ENCODE measurements at places on chromosomes 6 and 20.

DNA sequence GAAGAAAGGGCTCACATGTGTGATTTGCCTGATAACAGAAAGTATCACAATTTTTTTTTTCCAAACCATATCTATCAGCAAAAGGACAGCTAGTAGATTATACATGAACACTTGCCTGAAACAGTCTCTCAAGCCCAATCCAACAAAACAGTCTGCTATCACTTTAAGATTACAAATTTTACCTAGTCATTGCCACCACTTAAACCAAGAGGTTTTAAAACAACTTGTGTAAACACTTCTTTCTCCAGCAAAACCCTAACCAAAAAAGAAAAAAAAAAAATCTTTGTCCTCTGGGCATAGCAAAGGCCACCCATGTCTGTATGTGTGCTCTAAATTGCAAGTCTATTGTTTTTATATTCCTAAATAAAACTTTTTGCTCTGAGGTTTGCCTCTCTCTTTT is 1568.4 kb downstream of the GRIK2 start:
- DNase-seq = no peak

DNA sequence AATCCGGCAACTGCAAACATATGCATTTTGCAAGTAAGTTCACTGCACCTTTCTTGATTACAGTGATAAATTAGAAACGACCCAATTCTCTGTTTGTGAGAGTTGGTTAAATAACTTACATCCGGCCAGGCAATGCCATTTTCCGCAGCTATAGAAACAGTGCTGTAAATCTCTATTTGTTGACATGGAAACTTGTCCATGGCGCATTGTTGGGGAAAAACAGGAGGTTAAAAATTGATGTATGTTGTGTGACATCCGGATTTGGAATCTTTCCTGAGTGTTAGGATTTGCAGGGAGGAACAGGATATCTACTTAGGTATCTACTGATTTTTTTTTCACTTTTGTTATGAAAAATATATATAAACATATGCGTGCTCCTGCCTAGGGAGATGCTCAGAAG is 66.5 kb downstream of the DLGAP4 start:
- DNase-seq = no peak

DNA sequence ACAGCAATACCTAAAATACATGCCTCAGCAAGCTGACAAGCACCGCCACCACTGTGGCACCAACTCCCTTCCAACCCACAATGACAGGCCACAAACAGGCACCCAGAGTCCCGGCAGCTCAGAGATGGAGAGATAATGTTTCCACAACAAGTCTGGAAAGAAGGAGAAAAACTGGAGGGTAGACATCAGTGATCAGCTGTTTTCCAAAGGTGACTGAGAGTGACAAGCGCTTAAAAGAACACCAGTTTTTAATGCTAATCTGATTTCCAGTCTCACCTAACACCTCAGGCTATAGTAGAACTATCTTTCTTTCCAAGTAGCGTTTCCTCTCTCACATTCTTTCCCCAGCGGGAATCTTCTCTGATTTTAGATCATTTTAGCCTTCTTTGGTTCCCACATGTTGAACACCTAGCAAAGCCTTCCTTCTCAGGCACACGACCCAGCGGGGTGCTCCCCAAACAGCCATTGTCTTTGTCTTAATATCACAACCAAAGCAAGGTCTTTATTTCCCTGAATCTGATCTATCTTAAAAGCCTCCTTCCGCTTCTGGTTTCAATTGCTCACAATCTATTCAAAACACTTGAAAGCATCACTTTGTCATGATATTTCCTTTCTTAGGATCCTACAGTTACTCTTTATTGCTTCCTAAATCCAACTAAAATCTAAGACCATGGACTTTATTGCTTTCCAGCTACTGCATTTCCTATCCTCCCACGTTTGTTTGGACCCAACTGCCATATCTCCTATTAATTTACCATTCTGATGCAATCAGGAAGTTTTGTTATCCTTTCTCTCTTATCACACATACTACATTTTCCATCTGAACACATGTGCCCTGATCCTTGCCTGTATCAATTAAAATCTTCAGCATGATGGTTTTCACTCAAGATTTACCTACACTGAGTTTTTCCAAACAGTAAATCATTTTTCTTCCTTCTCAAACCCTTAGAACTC is 282.7 kb downstream of the ADGB start:
- no peak for DNase-seq

- peak; percentile 96 for DNase-seq
Measured at GRCh38 chr6:63904650-63905248, 269.1 kb downstream of the PHF3 start.

DNA sequence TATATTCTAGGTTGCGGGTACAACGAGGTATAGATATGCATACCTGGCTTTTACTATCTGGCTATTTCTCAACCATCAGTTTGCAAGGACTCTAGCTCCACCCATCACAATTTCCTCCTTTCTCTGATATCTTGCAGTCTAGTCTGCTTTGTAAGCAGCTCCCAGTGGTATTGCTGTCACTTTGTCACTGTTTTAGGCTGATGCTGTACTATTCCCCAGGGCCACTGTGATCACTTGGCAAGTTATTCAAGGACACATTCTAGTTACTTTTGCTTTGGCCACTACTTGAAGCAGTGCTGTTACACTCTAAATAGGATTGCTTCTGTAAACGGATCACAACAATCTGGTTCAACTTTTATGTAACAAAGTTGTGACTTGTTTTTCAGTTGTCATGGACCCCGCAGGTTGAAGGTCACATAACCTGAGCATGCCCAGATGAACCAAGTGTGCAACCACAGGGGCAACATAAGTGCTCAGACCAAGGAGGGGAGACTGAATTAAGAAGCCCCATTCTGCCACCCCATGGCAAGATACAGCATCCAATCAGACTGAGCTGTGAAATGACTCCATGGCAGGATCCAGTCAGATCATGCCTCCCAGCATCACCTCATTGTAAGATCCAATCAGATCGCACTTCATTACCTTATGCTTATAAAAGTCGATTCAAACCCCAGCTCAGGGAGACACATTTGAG is 588.4 kb upstream of the CITED2 start:
- no peak for DNase-seq

DNA sequence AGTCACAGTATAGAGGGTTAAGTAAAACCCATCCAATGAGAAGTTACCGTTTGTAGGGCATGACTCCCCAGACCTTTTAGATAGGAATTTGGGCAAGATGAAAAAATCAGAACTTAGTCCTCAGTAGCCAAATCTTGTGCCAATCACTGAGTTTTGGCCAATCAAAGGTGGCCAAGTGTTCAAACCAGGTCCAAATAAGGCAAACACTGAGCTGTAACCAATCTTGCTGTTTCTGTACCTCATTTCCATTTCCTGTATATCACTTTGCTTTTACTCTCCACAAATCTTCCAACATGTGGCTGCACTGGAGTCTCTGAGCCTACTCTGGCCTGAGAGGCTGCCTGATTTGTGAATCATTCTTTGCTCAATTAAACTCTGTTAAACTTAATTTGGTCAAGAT is 81.8 kb upstream of the GPR6 start:
- no peak for DNase-seq

DNA sequence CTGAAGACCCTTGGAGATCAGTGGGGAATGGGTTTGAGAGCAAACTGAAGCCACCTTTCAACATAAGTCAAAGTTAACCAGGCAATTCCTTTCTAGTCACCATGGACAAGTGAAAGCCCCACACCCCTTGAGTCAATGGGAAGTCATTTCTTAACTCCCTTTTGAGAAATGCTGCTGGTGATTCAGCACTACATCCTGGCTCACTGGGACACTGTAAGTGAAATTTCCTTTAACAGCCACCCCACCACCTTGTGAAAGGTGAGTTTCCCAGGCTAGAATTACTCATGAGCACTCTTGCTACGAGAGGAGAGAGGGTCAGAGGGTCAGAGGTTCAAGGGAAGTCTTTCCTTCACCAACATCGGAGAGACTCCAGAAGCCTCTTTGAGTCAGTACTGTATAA is 93.3 kb upstream of the MARCKS start:
- peak; percentile 74 for DNase-seq
